Stimulated activated CD4-positive, alpha-beta T cell treated with anti-CD3 and anti-CD28 coated beads, Interleukin-1b, Interleukin-23, amount 100 ng/mL, for 1 hour (primary cell): ENCODE measurements at places on chromosomes 12 and 14.

GRCh38 chr12:124045671-124046455 is 72.8 kb downstream of the ZNF664 start:
- DNase-seq, result no peak

DNA sequence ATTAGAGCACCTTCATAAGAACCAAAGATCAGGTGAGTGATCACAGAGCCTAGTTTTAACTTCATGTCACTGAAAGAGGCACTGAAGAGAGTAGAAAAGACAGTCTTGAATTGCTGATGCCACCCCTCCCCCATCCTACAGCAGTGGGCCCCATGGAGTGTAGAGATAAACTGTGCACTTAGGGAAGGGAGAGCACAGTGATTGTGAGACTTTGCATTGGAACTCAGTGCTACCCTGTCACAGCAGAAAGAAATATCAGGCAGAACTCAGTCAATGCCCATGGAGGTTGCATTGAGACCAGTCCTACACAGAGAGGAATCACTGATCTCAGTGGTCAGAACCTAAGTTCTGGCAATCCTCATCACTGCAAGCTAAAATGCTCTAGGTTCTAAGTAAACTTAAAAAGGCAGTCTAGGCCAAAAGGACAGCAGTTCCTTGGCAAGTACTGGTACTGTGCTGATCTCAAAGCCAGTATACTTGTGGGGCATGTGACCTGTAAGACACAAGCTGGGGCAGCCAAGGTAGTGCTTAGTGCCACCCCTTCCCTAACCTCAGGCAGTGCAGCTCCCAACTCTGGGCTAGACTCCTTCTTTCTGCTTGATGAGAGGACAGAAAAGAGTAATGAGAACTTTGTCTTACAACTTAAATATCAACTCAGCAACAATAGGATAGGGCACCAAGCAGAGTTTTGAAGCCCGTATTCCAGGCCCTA is 94.1 kb downstream of the FSCB start:
- DNase-seq, result no peak

- no peak for DNase-seq
These were observed 291.2 kb downstream of the ZFP36L1 start for GRCh38 chr14:68501614-68502052.

- no peak for DNase-seq
These were observed 24.8 kb downstream of the BICDL1 start for GRCh38 chr12:120013659-120014380.

DNA sequence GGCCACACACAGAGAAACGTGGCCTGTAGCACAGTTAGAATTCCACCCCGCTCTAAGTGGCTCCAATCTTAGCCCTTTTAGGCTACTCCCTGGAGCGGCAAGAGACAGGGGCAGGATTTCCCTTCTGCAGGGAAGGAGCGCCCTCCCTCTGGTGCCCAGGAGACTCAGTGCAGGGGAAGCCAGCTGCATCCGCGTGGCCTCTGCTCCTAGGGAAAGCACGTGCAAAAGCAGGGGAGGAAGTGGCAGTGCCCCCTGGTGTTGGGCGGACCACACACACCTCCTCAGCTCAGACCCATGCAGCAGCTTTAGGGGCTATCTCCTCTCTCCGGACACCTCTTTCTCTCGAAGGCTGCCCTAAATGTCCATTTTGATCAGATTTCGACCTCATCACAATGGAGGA is 50.0 kb downstream of the SPRING1 start:
- DNase-seq, result no peak

DNA sequence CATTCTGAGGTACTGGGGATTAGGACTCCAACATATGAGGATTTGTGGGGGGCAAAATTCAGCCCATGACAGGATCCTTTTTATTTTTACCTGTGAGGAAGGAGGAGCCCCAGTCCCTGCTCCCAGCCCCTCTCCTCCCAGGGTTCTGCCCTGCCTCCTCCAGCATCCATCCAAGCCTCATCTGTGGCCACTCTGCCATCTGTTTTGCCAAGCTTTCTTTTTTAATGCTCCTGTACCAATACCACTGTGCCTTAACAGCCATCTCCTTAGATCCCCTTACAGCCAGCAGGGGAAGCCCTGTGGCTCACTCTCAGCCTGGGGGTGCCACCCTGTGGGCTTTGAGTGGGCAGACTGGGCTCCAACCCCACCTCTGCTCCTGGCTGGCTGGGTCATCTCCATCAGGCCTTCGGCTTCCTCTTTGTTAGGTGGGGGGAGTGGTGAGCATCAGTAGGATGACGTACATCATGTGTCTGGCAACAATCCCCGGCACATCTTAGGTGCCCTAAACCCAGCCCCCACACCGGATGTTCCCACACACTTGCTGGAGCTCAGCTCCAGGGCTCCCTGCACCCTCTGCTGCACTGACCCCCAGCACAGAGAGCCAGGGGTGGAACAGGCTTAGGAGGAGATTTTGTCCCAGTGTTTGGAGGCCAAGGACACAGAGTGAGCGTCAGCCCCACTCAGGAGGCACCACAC is 40.2 kb downstream of the CYP46A1 start:
- no peak for DNase-seq

DNA sequence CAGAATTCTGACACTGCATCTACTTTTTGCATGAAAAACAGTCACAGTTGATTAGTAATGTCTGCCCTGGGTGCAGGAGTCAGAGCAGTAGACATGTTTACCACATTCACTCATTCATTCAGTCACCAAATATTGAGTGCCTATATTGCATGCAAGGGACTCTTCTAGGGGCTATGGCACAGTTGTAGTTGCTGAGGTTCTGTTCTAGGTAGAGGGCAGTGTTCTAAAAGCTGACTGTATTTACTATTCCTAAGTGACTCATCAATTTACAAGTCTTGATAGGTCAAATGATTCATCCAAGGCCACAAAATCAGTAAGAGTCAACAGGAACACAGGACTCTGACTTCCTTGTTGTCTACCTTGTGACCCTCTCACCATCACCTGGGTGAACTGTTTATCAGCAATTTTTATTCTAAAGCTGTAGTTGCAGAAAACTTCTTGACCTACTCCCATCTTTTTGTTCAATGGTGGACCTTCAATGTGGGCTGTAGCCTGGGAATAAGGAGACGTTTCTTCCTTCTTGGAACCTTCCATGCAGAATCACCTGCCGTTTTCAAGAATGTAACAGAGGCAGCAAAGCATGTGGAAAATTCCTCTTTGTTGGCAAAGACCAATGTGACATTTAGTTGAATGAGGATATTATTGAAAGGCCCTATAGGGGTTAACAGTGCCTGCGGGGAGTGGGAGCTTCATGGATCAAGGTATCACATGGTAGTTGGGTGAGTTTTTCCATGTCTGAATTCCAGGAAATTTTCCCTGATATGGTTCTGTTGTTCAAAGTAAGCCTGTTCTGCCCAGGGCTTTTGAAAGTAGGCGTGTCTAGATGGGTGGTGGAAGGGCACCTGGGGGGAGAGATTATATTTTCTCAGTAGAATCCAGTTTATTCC is 223.2 kb downstream of the KTN1 start:
- DNase-seq, result no peak

- DNase-seq, result no peak
These were observed 14.1 kb upstream of the CISTR start for GRCh38 chr12:53765891-53766290.

GRCh38 chr14:69997849-69998248 is 118.6 kb downstream of the SMOC1 start:
- no peak for DNase-seq

- DNase-seq, result no peak
These were observed 96.7 kb downstream of the IRF2BPL start for GRCh38 chr14:76931631-76932402.

GRCh38 chr14:65032319-65032718 is 45.6 kb downstream of the FNTB start:
- no peak for DNase-seq

GRCh38 chr14:74647678-74648461 is 35.8 kb upstream of the LTBP2 start:
- DNase-seq, result no peak

GRCh38 chr14:65242732-65243134 is 140.4 kb upstream of the MAX start:
- DNase-seq, result no peak

GRCh38 chr12:66140731-66141130 is 10.2 kb upstream of the LLPH start:
- DNase-seq, result no peak

GRCh38 chr12:53866727-53867126 is 71.9 kb upstream of the HOXC13 start:
- no peak for DNase-seq
